ENCODE measurements at places on chromosomes 11 and 22.

DNA sequence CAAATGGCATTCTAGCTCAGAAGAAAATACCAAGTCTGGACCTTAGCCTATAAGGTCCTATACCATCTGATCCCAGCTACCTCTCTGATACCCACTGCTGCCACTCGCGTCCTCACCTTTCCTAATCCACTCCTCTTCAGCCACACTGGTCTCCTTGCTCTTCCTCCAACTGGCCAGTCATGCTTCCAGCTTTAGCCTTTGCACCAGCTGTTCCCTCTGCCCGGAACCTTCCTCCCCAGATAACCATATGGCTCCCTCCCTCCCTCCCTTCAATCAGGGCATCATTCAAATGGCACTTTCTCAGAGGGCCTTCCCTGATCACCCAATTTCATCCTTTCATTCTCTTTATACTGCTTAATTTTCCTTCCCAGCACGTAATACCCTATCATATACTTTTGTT lies 67.9 kb downstream of the KCNC1 start:
- DNase-seq = no peak

GRCh38 chr22:41927813-41928212 lies 1.2 kb upstream of the TNFRSF13C start:
- DNase-seq = no peak

- no peak for DNase-seq
These were observed 87.7 kb upstream of the ANO3 start for GRCh38 chr11:26244207-26244606.

- DNase-seq = no peak
These were observed 8.5 kb downstream of the EIF3D start for GRCh38 chr22:36520423-36520822.

- no peak for DNase-seq
These were observed 22.8 kb upstream of the PPFIA1 start for GRCh38 chr11:70247710-70248072.

DNA sequence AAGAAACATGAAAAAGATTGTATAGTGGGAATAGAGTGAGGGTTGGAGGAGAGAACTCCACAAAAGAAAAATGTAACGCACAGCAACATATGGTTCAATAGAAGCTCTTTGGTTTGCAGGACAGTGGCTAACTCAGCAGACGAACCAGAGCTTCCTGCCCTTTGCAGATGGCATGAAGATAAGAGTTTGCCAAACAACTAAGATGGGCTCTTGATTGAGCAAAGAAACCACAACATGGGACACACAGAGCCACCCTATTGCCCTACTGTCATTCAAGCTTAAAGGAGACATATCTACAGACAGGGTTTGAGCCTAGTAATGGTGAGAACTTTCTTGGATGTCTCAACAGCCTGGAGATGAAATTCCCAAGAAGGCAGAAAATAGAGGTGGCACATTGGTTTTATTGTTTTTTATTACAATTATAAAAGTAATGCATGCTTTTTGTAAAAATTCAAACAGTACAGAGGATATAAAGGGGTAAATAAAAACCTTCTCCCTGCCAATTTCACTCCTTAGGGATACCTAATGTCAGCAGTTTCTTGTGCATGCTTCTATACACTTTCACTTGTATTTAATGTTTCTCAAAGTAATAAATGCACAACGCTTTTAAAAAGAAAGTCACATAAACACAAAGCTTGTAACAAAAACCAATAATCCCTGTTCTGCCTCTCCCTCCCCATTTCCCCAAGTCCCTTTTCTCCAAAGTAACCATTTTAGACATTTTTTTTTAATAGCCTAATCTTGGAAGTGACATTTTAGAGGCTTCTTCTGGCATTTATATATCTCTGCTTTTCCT lies 63.7 kb downstream of the COPB1 start:
- DNase-seq = no peak
